Stimulated activated CD8-positive, alpha-beta memory T cell treated with anti-CD3 and anti-CD28 coated beads, Interleukin-4, amount 100 ng/mL, for 1 hour (primary cell): ENCODE measurements at places on chromosomes 5 and 9.

GRCh38 chr9:91407580-91408318, 15.9 kb downstream of the NFIL3 start:
- DNase-seq, result no peak

DNA sequence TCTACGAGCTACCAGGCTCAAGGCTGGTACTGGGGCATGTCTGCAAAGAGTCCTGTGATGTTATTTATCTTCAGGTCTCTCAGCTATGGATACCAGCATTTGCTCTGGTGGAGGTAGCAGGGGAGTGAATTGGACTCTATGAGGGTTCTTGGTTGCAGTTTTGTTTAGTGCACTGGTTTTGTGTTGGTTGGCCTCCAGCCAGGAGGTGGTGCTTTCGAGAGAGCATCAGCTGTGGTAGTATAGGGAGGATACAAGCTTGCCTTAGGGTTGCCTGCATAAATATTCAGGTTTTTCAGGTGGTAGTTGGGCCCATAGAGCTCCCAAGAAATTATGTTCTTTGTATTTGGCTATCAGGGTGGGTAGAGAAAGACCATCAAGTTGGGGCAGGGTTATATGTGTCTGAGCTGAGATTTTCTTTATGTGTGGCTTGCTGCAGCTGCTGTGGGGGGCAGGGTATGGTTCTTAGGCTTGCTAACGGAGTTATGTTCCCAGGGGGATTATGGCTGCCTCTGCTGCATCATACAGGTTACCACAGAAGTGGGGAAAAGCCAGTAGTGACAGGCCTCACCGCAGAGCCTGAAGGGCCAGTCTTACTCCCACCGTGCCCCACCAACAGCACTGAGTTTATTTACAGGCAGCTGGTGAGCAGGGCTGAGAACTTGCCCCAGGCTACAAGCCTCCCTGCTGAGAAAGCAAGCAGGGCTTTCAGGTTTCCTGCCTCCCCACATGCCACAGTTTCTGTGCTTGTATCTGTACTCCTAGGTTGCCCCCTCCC, 9.7 kb upstream of the RIOK2 start:
- DNase-seq, result no peak

DNA sequence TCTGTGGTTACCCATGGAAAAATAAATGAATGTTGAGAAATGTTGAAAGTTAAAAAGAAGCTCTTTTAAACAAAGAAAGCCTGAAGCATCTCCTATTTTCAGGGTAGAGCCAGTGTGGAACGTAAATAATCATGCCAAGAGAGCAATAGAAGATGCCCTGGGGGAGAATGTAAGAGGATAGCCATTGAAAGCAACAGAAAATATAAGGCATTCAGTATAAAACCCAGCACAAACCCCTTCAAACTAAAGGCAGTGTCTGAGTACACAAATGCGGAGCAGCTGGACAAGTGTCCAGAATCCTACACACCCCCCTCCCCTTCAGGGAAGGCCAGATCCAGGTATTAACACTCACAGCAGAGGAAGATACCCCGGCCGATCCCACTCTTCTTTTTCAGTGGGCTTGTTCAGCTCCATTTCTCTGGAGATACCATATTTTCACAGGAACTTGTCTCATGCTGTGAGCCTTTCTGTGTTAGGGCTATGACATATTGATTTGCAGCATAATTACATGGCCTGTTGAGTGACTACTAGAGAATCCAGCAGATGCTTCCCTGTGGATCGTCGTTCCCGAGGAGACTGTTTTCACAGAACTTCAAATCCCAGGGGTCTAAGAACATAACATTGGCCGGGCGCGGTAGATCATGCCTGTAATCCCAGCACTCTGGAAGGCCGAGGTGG, 101.2 kb downstream of the PLK2 start:
- DNase-seq, result no peak

DNA sequence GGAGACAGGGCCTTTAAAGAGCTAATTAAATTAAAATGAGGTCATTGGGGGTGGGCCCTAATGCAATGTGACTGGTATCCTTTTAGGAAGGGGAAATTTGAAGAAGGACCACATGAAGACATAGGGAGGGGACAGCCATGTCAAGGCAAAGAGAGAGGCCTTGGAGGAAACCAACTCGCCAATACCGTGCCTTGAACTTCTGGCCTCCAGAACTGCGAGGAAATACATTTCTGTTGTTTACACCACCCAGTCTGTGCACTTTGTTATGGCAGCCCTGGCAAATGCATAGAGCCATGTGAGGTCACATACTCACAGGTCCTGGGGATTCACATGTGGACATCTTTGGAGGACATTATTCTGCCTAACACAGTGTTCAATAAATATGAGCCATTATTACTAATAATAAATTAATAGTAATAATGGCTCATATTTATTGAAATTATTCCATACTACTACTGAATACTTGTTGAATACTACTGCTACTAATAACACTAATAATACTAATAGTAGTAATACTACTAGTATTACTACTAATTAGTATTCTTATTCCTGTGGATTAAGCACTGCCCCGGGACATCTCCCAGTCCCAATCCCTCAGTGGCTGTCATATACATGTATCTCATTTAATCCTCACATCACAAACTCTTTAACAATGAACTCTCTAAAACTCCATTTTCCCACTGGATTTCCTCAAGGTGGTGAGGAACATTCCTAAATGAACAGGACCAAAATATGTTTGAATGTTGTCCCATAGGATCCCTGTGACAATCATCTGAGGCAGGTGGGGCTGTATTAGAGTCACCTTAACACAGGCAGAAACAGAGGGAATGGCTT, 8.4 kb downstream of the TRAF1 start:
- DNase-seq, result no peak

GRCh38 chr5:107808671-107809137, 138.0 kb upstream of the EFNA5 start:
- DNase-seq, result no peak

GRCh38 chr9:35729700-35730485, 2.1 kb downstream of the TLN1 start:
- no peak for DNase-seq

- DNase-seq, result no peak
Observed at GRCh38 chr5:32785611-32786254, 74.6 kb downstream of the NPR3 start.

- DNase-seq, result no peak
Observed at GRCh38 chr9:70569070-70569772, 154.8 kb upstream of the KLF9 start.

DNA sequence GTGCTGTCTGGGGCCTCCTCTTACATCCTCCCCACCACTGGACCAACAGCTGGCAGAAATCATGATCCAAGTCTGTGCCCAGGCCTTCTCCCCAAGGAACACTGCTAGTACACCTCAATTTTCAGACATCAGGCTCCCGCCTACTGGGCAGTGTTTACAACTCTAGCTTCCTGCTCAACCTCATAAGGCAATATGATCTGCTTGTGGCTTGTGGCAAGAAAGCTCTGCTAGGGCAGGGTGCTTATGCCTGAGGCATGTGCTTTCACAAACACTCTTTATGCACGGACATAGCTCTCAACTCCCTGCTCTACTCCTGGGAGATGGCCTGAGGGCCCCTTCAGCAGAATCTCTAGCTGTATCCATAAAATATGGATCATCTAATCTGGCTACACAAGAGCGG, 32.5 kb downstream of the SH3TC2 start:
- no peak for DNase-seq

DNA sequence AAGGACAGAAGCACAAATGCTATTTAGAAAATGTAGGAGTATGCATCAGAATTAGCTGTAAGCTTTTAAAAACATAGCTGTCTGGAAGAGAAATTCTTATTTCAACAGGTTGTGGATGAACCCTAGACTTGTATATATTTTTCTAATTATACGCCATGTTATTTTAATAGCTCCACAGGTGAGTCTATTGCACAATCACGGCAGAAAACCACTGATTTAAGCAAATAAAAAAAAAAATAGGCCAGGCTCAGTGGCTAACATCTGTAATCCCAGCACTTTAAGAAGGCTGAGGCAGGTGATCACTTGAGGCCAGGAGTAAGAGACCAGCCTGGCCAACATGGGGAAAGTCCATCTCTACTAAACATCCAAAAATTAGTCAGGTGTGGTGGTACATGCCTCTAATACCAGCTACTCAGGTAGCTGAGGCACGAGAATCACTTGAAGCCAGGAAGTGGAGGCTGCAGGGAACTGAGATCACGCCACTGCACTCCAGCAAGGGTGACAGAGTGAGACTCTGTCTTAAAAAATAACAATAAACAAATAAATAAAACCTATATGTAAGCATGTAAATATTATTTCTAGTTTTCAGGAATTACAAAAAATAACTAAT, 11.7 kb downstream of the TRIM23 start:
- no peak for DNase-seq

DNA sequence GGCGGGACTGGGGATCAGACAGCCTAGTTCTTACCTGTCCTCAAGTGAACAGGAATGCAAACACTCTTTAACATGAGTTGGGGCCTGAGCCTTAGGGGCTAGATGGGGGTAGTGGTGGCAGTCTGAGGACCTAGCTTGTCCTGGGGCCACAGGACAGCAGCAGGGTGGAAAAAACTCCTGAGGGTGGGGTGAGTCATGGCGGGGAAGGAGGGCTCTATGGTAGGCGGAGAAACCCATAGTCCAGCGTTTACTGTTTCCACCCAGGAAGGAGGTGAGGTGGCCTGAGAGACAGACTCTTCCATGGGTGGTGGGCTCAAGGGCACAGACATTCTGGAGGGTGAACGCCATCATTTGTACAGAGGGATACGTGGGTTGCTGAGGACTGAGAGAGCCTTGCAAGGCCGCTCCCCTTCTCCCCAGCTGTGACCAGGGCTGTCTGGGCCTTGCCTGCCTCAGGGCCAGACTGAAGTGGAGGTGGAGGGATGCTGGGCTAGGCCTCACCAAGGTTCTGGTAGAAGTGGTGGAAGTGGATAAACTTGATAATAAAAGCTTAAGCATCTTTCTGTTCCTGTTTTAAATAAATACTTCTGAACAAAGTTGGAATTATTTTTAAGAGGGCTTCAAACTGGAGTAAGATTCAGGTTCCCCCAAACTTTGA, 1.1 kb upstream of the TSPAN17 start:
- no peak for DNase-seq

DNA sequence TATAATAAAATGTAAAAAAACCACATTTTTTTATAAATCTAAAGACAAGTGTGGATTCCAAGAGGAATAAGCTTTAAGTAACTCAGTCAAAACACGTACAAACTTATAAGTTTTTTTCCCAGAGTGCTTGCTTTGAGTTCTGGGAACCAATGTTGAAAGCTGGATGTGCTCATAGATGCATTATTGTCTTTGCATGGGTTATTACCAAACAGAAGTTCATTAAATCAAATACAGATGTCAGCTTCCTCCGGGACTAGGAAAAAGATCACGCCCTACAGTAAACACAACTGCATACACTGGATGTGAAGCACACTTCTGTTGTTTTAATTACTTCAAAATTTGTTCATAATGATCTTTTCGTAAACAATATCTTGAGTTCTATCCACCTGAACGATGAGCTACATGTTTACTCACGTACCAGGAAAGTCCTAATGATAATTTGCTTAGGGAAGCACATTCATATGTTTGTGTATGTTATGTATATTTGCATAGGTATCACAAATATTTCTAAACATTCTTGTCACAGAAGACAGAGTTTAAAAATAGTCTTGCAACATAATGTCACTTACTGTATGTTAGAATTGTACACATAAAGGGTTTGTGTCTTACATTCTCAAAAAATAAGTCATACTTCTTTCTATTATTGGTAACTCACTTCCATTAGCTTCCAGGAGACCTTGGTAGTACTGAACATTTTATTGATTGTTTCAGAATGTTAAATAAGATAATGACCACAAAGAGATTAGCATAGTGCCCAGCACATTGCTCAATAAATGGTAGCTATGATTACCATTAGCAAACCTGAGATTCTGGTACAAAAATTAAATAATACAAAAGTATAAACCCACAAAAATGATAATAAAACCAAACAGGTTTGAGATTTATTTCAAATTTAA, 427.4 kb downstream of the CETN3 start:
- no peak for DNase-seq

- DNase-seq, result no peak
Observed at GRCh38 chr9:3513265-3513818, 12.5 kb downstream of the RFX3 start.

- no peak for DNase-seq
Observed at GRCh38 chr9:81676395-81676794, 13.0 kb downstream of the TLE1 start.

DNA sequence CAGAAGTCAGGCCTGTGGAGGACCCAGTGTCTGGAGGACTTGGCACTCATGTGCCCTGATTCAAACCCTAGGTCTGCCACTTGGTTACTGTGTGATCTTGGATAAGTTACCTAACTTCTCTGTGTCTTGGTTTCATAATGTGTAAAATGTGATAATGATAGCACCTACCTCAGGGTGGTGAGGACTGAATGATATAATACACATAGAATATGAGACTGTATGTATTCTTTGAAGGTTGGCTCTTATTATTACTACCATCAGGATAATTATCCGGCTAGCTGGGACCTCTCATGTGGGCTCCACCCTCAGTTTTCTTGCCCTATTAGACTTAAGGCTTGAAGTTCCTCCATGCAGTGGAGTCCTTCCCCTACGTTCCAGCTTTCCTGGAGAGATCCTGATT, 172.2 kb downstream of the COL23A1 start:
- no peak for DNase-seq

DNA sequence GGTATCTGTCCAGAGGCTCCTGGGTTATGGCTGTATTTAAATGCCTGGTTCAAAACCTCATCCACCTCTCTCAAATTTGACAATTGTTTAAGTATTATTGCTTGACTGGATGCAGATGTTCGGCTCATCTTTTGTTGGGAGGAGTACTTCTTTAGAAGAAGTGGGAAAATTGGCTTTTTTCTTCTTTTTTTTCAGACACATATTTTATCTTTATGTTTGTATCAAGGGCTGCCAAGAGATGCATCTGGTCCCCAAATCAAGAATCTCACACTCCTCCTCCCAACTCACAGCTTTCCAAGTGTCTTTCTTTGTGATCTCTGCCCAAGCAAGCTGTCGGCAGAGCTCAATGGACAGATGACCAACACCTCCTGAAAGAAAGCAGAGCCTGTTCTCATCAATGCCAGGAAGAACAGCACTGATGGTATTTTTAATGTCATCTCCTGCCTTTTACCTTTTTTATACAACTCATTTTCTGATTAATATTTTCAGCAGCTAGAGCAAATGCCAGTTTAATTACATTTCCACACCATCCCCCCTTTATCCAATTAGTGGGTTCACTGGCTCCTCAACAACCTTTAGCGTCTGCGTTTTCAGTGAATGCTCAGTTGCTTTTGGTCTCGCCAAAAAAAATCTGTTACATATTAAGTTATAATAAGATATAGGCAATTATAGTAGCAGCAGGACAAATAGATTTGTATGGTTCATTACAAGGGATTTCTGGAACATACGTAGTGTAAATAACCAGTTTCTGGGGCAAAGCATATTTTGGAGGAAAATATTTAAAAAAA, 110.3 kb upstream of the SLIT3 start:
- DNase-seq, result no peak

- DNase-seq, result no peak
Observed at GRCh38 chr9:69472101-69472620, 147.1 kb downstream of the ENTREP1 start.

GRCh38 chr9:134950386-134951210, 32.9 kb upstream of the FCN1 start:
- no peak for DNase-seq

- DNase-seq, result no peak
Observed at GRCh38 chr5:1754531-1755220, 45.0 kb downstream of the MRPL36 start.

- DNase-seq, result no peak
Observed at GRCh38 chr9:101380295-101380694, 4.5 kb downstream of the BAAT start.
